AG09309 (cell line): ENCODE measurements at places on chromosomes 6 and 20.

DNA sequence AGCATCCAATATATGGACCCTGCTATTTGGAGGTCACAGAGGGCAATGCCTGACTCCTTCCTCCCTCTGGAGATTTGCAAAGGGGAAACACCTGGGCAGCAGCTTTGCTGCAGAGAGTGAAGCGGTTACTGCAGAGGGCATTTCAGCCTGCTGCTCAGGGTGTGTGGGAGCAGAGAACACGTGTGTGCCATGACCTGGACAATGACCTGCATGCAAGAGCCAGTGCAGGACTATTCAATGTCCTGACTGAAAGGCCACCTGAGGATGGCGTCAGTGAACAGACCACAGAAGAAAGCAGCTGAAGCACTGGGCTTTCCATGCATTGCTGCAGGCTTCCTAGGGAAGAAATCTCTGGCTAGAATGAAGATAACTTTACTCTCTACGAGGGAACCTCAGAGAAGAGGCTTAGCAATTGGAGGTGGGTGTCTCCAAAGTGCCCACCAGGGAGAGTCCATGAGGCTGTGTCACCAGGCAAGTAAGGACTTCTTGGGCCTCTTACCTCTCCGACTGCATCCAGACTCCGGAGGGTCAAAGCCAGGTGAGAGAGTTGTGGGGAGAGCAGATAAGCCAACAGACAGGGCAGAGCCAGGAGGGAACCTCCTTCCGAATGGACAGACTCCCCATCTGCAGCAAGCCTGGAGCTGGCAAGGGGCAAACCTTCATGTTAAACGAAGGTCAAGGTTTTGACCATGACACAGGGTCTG, 52.9 kb upstream of the PMEPA1 start:
- DNase-seq: no peak

- DNase-seq: no peak
Measured at GRCh38 chr20:24389686-24390085, 79.7 kb upstream of the SYNDIG1 start.

DNA sequence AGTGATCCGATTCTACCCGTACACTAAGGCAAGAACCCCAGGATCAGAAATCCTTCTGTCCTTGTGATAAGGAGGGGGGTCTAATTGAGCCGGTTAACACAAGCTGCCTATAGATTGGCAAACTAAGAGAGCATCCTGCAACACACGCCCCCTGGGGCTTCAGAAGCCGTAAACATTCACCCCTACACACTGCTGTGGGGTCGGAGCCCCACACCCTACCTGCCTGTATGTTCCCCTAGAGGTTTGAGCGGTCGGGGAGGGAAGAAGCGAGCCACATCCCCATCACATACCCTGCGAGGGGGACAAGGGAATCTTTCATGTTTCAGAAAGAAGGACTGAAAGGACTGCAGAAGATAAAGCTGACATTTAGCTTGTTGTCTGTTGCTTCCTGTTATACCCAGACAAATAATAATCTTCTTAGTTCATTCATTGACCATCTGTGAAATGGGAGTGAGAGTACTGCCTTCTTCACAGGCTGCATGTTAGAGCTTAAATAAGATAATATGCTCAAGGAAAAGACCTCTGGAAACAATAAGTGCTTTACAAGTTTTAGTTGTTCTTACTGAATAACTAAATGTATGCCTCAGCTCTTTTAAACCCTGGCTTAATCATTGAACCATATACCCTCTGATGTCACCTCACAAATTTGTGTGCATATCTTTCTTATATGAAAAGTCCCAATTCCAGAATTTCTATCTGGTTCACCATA, 74.2 kb upstream of the RNF217 start:
- DNase-seq: no peak

DNA sequence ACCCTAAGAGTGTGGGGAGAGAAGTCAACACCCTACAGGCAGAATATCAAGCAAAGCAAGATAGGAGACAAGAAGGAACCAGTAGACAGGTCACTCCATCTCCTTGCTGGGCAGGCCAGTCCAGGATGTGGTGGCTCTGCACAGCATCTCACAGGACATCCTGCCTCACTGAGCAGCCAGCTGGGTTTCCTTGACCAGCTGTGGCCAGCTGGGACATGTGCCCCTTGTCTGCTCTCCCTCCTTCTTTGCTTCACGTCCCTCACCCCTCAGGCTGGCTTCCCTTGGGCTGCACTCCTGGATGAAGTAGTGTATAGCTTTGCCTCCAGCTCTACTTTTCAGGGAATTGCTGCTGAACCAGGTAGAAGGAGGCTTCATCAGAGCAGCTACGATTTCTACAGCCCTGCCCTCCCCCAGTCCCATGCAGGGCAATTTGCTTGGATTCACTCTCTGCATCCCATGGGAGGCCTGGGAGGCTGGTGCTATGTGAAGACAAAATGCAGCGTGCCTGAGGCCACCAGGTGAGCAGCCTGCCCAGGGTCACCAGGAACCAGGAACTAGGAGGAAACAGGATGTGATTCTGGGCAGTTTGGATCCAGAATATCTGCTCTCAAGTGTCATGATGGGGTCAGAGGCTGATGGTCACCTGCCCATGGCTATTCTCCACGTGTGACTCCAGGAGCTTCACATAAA, 110.0 kb upstream of the PMEPA1 start:
- DNase-seq: no peak

- no peak for DNase-seq
Measured at GRCh38 chr6:108442770-108443520, 117.8 kb upstream of the FOXO3 start.

DNA sequence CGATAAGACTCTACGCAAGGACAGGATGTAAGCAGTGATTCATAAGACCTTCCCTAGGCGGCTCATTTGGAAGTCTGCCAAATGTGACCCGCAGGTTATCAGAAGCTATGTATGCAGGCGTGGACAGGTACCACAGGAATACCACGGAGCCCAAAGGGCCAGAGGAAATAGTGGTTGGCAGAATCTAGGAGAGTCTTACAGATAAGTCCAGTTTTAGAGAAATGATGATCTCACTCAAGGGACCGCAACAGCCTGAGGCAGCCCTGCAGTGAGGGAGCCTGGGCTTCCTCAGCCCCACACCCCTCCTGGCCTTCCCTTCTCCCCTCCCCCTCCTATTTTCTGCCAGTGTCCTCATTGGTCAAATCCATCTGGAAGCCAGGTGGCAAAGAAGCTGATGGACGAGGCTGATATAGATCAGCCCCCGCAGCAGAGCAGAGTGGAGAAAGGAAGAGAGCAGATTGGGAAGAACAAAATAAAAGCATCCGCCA, 110.6 kb downstream of the FNDC1 start:
- no peak for DNase-seq

DNA sequence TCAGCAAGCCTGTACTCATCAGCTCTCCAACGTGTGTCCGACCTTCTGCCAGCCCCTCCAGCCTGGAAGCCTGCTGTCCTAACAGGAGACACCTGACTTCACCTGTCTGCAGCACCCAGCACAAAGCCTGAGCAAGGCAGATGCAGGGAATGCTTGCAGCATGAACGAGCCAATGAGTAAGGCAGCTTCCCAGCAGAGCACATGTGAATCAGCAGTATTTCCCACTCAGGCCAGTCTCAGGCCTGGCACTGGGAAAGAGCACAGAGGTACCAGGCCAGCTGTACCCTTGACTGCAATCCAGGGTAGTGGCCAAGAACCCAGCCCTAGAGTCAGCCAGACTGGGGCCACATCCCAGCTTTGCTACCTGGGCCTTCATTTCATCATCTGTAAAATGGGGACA, 120.8 kb downstream of the MAFB start:
- DNase-seq: no peak

DNA sequence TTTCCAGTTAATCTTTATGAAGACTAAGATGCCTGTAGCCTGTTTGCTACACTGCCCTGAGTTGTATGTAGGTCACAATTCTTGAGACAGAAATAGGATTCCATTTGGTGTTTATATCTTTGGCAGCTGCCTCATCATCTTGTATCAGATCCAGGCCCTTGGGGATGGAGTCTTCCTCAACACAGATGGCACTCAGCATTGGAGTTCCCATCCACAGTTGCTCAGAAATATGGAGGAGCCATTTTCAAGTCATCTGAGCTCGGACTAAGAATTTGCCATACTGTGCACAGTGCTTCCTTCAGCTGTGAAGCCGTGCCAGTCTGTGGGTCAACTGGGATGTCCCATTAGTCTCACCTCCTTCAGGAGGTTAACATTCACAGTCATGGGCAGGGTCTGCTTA, 156.6 kb downstream of the ZDHHC14 start:
- no peak for DNase-seq
